Activated effector memory CD4-positive, alpha-beta T cell treated with Interleukin-2 at 50 U/mL for 16 hours (primary cell): ENCODE measurements at places on chromosomes 7 and 10.

DNA sequence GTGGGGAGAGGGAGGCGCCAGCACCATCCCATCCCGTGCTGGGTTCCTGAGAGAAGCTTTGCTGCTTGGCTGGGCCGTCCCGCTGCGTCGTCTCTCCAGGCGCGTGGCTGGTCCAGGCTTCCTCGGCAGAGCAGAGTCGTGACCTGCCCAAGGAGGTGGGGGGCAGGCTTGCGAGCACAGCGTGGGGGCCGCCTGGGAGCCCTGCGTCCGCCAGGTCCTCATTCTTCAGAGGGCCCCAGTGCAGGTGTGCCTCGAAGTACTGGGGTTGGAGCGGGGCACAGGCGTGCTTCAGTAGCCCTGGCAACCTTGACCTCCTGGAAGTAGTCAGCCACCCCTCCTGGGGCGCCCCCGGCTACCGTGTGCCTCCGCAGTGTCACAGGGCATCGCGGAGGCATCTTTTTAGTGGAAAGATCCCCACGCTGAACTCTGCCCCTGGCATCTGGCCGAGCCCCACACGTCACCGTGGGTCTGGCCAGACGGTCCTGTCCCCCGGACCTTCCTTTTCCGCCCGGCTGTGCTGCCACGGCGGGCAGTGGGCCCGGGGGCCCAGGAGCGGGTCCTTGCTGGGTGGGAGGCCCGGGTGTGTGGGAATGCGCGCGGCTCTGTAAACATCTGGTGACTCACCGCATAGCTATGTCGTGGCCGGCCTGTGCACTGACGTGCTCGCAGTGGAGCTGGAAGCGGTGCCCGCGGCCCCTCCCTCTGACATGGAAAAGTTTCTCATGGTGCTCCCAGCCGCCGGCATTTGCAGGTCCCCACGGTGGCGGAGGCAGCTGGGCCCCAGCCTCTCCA, 6.4 kb downstream of the MAFK start:
- DNase-seq = no peak

- no peak for DNase-seq
These were observed 102.3 kb upstream of the ARHGAP21 start for GRCh38 chr10:24826009-24826408.

DNA sequence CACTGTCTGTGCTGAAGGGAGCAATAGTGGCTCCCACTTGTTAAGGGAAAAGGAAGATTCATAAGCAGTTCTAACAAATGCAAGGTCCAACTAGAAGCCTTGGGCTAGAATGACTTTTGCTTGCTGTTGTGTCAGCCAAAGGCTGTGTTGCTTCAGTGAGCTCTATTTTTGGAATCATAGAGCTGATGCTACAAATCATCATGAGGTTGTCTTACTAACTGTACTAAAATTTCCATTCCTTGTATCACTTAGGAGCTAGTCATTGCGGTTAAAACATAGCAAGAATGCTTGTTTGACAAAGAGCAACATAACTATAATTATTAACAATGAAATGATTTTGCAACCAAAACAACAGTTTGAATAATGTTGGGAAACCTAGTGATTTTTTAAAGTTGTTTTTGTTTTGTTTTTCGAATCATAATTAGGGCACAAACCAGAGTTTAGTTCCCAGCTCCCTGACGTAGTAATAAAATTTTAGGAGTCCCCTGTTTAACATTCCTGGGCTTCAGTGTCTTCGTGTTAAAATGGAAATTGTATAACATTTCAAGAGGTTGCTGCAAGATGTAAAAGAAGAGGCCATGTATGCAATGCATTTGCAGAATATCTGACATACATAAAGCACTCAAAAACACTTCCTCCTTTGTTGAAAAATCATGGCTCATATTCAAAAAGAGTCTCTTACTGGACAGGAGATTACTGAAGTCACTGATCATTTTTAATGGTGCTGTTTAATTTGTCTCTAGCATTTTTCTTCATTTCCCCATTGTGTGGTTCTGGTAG, 183.4 kb downstream of the MACC1 start:
- DNase-seq = no peak

DNA sequence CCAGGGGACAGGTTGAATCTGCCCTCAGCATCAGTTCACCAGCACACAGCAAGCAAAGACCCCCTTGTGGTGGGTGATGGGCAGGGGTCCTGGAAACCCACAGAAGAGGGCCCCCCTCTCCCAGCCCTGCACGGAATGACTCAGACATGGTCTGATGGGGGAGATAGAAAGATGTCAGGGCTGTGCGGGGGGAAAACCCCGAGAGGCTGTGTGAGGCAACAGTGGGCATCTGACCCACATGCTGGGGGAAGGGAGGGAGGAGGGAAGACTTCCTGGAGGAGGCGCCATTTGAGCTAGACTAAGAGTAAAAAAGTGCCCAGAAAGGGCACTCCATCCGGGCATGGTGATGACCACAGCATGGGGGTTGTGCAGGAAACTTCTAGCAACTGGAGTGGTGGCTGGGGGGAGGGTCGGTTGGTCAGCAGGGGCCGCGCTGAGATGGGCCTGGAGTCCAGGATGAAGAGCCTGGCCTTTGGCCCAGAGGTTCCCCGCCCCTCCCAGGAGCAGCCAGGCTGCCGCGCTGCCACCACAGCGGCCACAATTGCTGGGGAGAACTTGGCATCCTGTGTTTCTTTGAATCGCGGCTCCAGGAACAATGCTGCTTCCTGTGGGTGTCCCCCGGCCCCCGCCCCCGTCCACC, 2.5 kb downstream of the LFNG start:
- peak; percentile 66 for DNase-seq

GRCh38 chr10:124132876-124133275, 39.5 kb upstream of the CHST15 start:
- DNase-seq = no peak

- no peak for DNase-seq
These were observed 278.0 kb upstream of the KLF14 start for GRCh38 chr7:131011976-131012375.

- DNase-seq = no peak
These were observed 157.1 kb downstream of the PRKCQ start for GRCh38 chr10:6423004-6423403.

DNA sequence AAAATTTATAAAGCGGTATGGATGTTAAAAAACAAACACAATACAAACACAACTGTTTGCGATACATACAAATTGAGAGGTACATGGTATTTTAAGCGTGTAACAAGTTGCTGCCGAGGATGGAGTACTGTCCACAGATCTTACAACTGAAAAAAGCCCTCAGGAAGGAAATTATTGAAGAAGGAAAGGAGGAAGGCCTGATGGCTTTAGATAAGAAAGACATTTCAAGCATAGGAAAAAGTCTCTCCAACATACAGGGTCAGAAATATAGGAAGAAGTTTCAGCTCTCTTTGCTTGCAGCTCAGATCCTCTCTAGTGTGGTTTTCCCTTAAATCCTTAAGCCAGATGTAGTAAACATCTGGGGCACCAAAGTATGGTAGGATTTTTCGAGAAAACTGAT, 25.0 kb downstream of the RBM28 start:
- DNase-seq = no peak
